Trophoblast cell (in vitro differentiated cells and primary cell): ENCODE measurements at places on chromosomes 13 and 19.

DNA sequence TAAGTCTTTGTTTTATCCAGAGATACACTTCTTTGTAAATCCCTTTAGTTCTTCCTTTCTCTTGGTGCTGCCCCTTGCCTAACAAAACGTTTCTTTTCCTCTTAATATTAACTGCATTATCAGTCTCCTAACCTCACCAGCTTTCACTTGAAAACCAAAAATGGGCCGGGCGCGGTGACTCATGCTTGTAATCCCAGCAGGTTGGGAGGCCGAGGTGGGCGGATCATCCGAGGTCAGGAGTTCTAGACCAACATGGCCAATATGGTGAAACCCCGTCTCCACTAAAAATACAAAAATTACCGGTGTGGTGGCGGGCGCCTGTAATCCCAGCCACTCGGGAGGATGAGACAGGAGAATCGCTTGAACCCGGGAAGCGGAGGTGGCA lies 329.8 kb upstream of the MIR17HG start:
- DNase-seq, result peak; percentile 8

DNA sequence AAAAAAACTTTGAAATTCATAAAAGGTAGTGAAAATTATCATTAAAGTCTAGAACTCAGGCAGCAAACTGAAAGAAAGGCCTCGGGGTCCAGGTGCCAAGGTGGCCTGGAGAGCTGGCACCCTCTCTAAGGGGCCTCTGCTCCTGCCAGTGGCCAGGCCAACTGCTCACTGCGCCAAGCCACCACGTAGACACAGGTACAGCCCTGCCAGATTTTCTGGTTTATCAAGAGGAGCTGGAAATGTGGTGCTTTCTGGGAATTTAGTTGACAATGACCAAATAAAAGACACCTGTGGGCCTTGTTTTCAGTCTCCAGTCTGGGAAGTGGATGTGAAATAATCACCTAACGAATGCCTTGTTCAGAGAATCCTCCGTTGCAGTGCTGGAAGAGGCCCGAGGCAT lies 22.8 kb downstream of the ZNF574 start:
- no peak for DNase-seq

DNA sequence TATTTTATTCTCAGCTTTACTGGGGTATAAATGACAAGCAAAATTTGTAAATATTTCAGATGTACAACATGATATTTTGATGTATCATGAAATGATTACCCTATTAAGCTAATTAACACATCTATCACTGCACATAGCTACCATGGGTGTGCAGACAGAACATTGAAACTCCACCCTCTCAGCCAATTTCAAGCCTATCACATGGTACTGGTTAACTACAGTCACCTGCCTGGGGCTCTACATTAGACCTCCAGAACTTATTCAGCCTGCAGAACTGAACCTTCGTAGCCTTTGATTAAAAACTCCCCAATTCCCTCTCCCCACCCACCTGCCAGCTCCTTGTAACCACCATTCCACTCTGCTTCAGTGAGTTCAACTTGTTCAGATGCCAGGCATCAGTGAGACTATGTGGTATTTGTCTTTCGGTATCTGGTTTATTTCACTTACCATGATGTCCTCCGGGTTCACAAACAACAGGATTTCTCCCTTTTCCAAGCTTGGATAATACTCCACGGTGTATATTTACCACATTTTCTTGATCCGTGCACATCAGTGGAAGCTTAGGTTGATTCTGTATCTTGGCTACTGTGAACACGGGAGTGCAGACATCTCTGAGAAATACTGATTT lies 19.2 kb downstream of the RAB20 start:
- DNase-seq, result no peak

- no peak for DNase-seq
These were observed 1863.5 kb upstream of the PCDH20 start for GRCh38 chr13:63279136-63279535.

- no peak for DNase-seq
These were observed 36.5 kb upstream of the TEX29 start for GRCh38 chr13:111283991-111284390.

DNA sequence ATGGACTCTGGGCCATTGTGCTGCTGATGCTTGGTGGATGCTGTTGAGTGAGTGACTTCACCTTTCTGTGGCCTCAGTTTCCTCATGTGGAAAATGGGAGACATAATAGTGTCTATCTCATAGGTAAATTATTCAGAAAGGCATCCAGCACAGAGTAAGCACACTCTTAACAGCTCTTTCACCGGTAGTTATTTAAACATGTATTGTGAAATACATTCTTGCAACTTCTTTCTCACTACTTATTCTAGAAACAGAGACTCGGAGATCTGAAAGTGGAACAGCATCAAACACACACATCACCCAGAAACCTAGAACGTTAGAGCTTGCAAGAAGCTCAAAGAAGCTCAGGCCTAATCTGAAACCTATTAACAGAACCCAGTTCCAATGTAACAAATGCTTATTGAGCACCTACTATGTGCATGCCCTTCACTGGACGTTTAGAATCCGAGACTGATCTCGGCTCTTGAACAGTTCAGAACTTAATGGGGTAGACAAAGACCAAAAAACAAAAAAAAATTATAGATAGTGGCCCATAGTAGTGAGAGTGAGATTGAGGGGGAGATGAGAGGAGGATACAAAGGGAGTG lies 4.1 kb downstream of the ZSWIM9 start:
- DNase-seq, result no peak

- DNase-seq, result no peak
These were observed 63.2 kb downstream of the GPC6 start for GRCh38 chr13:93289842-93290241.

DNA sequence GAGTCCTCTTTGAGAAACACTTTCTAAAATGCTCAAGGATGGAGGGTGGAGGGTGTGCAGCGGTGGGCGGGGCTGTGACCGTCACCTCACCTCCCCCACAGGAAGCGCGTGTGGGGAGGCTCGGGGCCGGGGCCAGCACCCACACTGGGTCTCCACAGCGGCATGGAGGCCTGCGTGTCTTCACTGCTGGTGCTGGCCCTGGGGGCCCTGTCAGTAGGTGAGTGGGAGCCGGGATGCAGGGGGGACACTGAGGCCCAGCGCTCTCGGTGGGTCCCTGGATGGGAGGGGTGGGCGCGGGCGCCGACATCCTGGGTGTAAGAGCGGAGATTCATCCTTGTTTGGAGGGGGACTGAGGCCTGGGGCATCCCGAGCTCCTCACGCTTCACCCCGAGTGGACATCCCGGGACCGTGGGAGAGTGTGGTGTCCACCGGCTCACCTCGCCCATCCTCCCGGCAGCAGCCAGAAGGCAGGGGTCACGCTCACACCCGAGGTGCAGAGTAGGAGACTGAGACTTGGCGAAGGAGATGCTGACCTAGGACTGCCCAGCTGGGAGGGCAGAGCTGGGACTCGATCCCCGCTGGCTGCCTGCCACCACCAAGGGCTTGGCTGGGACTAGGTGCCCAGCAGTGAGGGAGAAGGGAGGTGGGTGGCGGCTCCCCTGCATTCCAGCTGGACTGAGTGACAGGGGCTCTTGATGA lies at the start of gene GZMM:
GZMM (plus strand) TSS at position 144 of the 699 bp plus-strand sequence; CDS start at position 163, 19 bp downstream.
- no peak for DNase-seq

DNA sequence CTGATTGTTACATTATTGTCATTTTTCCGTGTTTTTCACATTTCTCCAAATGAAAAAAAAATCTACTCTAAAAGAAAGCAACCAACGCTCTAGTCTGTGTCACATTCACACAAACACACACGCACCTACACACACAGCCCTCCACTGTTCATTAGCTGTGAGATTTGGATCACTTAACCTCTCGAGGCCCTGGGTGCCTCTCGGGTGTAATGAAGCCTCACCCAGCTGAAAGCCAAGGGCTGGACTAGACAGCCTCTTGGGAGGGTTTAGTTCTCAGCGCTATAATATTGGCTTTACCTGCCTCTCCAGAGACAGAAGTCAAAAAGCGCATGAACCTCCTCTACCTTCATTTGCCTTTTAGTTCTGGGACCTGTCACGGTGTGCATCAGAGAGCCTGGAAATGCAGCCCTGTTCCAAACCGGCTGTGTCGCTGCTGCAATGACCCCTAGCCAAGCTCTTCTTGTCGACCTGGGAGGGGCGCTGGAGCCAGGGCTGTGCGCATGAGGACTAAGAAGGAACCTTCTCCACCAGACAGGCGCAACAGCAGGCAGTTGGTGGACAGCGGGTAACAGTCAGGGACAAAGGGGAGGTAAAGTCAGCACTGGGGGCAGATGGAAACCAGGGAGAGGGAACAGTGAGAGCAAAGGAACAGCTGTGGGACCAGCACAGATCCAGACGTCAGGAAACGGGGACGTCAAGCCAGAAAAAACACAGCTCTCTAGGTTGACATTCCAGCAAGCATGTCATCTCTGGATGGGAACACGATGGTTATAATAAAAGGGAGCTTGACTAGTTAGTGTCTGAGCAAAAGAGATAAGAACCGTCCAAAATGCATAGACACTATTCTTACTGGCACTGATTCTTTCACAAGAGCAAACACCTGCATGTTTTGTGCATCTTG lies 375.9 kb downstream of the EFNB2 start:
- peak; percentile 56 for DNase-seq

- peak; percentile 83 for DNase-seq
These were observed 32.5 kb upstream of the C1QTNF9 start for GRCh38 chr13:24276861-24277260.

GRCh38 chr13:51252954-51253532 lies 30.8 kb downstream of the FAM124A start:
- no peak for DNase-seq

- DNase-seq, result peak; percentile 18
These were observed 193.3 kb downstream of the KATNAL1 start for GRCh38 chr13:30113983-30114570.

DNA sequence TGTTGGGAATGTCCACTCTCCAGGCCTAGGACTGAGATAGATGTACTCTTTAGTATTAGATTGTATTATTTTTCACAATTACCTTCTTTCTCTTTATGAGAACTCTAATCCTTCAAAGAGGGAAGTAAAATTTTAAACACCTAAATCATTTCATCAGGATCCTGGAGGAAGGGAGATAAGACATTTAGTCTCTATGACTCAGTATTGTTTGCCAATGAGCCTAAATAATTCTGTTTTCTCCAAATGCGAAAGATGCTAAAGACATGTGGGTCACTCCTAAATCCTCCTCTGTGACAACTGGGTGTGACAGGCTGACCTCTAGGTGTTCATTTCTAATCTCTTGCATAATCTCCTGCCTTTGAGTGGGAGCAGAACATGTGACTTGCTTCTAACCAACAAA lies 1736.6 kb upstream of the MIR17HG start:
- DNase-seq, result no peak

- DNase-seq, result no peak
These were observed 18.7 kb downstream of the PLVAP start for GRCh38 chr19:17358395-17358794.

DNA sequence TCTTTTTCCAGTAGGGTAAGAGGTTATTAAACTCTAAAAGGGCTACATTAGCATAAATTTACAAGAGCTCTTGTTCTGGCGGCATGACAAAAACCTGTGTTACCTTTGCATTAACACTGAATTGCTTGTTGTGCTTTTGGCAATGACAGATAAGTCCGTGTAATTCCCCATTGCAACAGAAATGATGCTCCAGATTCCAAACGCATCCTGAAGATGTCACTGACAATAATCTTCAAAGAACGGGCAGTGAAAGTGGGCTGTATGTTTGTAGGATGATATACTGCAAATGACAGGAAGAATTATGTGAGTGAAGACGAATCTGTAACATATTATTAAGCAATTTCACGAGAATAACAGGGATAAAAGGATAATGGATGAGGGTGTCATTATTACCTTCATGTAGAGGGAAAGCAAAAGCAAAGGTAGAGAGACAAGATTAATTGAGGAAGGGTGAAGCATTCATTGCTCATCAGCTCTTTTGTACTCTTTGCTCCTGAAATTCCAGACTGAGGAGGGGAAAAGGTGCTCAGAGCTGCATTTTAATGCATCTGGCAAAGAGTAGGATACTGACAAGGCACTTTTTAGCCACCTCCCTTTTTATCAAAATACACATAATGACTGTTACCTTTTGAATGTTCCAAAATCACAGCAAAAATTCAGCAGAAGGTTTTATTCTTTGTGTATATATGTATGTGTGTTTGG lies 38.5 kb upstream of the MAB21L1 start:
- no peak for DNase-seq

- peak; percentile 43 for DNase-seq
These were observed 21.1 kb downstream of the ZNF473 start for GRCh38 chr19:50046649-50047503.

GRCh38 chr19:44857837-44858236 lies 11.7 kb downstream of the NECTIN2 start:
- peak; percentile 68 for DNase-seq

- DNase-seq, result peak; percentile 5
These were observed 18.3 kb downstream of the VWA8 start for GRCh38 chr13:41942462-41943094.

DNA sequence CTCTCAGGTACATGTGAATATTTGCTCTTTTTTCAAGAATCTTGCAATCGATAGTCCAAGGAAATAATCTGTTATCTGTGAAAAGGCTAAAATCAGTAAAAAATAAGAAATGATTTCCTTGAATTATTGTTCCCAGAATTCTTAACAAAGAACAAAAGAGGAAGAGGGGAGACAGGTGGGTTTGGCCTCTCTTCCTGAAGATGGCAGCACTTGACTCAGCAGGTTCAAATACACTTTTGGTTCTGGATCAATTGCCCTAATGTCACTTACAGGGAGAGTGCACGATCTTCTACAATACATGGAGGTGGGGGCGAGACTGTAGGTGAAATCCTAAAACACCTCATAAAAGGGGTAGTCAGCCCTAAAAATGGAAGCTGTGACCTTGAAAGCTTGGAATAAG lies 358.7 kb downstream of the IRS2 start:
- no peak for DNase-seq

GRCh38 chr13:99353836-99354235 lies 46.6 kb upstream of the GPR183 start:
- no peak for DNase-seq

GRCh38 chr13:100694722-100695508 lies 20.3 kb upstream of the TMTC4 start:
- peak; percentile 19 for DNase-seq

DNA sequence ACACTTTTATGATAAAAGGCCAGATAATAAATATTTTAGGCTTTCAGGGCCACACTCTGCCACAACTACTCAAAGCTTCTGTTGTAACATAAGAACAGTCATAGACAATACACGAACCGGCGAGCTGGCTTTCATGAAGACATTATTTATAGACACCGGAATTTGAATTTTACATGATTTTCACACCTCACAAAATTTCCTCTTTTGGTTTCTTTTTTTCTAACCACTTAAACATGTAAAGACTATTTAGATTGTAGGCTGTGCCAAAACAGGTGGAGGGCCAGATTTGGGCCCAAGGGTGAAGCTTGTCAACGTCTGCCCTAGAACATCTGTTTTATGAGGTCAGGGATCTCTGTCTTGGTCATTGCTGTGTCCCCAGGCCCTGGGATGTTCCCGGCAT lies 29.7 kb upstream of the FXYD3 start:
- DNase-seq, result no peak

DNA sequence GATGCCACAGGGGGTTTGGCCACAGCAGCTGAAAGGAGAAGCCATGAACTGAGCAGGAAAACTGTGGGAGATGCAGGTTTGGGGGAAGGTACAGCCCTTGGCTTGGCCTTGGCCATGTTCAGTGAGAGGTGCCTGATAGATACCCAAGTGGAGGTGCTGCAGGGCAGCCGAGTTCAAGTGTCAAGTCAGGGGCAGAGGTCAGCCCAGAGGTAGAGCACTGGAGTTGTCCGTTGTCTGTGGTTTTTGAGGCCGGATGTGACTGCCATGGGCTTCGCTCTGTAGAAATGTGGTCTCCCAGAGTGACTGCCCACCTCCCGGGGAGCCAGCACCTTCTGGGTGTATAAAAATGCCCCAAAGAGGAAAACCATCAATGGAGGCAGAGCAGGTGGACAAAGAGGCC lies 65.3 kb downstream of the DPF1 start:
- no peak for DNase-seq

- DNase-seq, result no peak
These were observed 9.3 kb downstream of the CALM3 start for GRCh38 chr19:46610413-46610775.
